Esophagus squamous epithelium (tissue), 5 donors: ENCODE measurements at places on chromosomes 16 and 17.

DNA sequence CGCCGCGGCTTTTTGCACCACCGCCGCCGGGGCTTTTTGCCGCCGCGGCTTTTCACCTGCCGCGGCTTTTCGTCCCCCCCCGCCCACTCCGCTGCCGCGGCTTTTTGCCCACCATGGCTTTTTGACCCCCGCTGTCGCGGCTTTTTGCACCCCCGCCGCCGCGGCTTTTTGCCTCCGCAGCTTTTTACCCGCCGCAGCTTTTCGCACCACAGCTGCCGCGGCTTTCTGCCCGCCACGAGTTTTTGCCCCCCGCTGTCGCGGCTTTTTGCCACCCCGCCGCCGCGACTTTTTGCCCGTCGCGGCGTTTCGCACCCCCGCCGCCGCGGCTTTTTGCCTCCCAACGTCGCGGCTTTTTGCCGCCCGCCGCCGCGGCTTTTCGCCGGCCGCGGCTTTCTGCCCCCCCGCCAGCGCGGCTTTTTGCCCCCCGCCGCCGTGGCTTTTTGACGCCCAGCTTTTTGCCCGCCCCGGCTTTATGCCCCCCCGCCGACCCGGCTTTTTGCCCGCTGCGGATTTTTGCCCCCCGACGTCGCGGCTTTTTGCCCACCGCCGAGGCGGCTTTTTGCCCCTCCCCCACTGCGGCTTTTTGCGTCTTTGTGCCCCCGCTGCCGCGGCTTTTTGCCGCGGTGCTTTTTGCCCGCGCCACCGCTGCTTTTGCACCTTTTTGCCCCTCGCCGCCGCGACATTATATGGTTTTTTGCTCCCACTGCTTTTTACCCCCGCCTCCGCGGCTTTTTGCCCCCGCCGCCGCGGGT is 1343.6 kb downstream of the TP53TG3F start:
- DNase-seq: no peak

GRCh38 chr17:14353861-14354474 is 53.1 kb downstream of the HS3ST3B1 start:
- no peak for DNase-seq

DNA sequence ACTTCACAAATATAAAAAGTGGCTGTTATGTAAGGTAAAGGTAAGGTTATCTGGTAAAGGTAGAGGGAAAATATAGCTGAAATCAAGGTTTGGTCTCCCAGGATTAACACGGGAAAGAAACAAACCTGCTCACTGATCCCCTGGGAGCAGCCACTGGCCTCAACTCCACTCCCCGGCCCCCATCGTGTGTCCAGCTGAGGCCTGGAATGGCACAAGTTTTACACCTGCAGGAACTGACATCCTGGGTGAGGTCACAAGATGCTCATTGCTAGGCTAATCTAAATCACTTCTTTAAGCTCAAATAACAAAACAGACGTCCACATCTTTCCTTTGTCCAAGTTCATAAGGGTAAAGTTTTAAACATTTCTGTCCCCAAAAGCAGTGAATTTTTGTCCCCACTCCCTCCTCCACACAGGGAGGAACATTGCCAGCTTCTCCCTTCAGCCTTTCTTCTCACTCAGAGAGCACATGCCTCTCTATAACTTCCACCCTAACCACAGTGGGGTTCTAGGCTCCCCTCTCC is 46.3 kb downstream of the ERN1 start:
- no peak for DNase-seq

DNA sequence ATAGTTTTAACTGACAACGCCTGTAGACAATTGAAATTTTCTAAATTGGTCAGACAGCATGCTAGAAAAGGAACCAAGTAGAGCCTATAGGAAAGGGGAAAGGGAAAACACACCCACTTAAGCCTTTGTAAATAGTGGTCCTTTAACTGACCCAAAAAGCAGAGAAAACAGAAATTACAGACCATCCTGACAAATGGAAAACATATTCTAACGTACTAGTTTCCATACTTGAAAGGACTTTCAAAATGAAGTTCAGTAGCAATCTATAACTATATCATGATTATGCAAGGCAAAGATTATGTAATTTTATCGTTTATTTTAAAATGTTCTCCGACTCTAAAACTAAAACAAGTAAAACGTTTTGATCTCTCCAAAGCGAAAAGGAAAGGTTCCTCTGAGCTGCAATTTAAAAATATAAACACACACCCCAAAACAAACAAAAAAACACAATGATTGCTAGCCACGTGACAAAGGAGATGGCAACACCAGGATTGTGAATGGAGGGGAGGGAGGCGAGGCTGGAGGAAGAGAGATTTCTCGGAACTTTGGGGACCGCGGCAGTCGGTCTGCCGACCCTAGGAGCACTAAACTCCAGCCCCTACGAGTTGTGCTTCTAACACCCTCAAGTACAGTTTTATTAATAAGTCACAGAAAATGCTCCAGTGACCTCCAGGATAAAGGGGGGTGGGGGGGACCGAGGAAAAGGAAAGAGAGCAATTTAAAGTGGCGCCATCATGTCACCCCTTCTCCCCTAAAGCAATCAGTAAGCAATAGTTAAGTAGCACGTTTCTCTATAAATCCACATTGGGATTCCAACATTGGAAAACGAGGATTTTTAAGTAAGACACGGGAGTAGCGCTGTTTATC is 1.7 kb downstream of the KANSL1 start:
- no peak for DNase-seq

DNA sequence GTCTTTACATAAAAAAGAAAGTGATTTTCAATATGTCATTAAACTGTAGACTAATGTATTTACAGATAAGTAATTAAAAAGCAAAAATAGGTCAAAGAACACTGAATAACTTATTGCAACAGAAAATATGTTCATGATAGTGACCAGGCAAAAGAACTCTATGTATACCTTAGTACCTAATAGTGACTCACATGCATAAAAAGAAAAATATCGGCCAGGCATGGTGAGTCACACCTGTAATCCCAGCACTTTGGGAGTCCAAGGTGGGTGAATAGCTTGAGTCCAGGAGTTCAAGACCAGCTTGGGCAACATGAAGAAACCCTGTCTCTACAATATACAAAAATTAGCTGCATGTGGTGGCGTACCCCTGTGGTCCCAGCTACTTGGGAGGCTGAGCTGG is 33.0 kb upstream of the TOM1L1 start:
- no peak for DNase-seq

GRCh38 chr17:67211742-67212141 is 33.3 kb downstream of the HELZ start:
- DNase-seq: no peak

DNA sequence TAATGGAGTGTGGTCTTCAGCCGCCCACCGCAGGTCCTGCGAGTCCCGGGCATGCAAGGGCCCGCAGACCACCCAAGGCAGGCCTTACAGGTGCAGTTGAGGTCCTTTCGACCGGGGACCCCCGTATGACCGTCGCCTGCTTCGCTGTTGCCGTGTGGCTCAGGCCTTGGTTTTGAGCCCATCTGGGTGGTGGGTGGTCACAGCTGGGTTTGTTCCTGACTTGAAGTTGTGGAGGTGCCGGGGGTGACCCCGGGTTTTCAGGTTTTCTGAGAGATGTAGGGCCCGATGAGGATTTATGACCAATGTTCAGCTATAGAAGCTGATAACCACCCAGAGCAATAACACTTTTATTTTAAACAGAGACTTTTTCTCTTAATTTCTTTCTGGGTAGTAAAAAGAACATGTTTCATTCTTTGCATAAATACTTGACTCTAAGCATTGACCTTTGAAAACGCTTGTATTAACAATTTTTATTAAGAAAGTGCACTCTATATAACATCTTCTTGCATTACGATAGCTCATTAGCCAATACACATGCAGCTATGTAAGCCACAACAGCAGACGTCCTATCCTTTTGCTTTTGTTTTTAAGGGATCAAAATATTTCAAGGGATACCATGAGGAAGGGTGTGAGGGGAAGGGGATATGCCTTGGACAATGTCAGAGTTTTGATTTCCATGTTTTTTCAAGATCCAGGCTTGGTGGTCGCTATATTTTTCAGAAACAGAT is 1.9 kb downstream of the FOXL1 start:
- DNase-seq: no peak

DNA sequence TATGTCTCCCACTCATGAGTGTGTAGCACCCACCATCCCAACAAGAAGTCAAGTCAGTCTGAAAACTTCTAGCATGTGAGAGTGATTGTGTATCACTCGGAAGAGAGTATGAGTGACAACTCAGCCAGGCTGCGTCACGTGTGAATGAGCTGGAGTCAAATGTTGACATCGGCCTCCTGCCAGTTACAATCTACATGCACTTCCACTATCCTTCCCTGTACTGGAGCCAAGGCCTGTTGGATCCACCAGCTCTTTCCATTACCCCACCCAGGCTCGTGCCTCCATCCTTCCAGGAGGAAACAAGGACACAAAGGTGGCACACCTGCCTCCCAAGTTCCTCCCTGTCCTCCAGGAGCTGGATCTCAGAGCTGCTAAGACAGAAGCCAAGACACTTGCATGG is 64.5 kb downstream of the ASIC2 start:
- DNase-seq: no peak

DNA sequence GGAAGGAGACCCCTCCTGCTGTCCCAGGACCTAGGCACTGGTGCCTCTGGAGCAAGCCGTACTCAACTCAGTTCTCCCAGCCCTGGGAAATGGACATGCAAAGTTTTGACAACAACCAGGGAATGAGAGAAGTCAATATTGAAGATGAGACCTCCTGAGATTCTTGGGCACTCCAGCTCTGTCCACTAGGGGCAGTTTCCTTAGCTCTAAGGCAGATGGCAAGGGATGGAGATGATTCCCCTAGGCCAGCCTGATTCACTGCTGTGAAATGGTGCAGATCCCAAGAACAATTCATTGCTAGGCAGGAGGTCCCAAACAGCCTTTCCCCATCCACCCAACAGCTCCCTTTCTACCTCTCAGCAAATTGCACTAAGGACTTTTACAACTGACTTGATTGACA is 20.5 kb upstream of the SDR42E2 start:
- DNase-seq: no peak

- DNase-seq: no peak
Observed at GRCh38 chr16:4767872-4768548, 1.0 kb upstream of the ZNF500 start.

- DNase-seq: no peak
Observed at GRCh38 chr16:85708338-85708737, 19.6 kb upstream of the GINS2 start.

DNA sequence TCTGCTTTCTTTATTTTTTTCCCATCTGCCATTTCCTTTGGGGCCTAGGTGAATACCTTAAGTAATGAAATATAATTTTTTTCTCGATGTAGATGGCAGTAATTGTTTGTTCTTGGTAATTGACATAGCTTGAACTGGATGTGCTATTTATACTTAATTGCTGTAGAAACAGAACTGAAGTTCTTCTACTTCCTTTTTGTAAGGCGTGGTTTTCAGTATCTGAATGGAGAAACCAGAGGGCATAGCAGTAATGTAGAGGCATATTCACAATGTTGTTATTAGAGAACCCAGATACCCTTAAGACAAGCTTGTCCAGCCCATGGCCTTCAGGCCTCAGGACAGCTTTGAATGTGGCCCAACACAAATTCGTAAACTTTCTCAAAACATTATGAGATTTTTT is 16.4 kb downstream of the ATP6V0A1 start:
- no peak for DNase-seq

- no peak for DNase-seq
Observed at GRCh38 chr16:57997176-57997527, 3.3 kb downstream of the ZNF319 start.

- no peak for DNase-seq
Observed at GRCh38 chr17:46190763-46191162, 2.5 kb downstream of the KANSL1 start.

DNA sequence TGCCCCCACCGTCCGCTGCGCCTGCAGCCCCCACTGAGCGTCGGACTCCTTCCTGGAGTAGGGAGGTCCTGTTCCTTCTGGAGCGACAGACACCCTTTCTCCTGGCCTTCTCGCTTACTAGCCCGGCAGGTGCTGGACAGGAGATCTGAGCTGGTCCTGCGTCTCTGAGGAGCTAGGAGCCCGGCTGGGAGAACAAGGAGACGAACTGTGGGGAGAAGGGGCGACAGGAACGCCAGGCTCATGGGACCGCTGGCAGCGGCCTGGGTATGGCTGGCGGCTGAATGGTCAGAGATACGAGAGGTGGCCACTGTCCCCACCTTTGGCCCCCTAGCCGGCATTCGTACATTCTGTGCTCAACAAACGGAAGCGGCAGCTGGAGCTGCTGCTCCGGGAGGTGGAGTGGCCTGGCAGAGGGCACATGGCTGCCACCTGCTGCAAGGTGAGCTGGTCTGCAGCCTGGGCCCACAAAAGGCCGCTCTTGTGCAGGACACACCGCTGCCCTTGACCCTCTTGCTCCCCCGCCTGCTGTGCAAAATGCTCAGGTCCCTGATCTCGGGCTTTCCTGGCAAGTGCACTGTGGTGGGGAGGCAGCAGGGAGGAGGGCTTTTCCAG is 2066.7 kb downstream of the TP53TG3F start:
- no peak for DNase-seq

- no peak for DNase-seq
Observed at GRCh38 chr17:73138541-73139138, 26.2 kb upstream of the SSTR2 start.

DNA sequence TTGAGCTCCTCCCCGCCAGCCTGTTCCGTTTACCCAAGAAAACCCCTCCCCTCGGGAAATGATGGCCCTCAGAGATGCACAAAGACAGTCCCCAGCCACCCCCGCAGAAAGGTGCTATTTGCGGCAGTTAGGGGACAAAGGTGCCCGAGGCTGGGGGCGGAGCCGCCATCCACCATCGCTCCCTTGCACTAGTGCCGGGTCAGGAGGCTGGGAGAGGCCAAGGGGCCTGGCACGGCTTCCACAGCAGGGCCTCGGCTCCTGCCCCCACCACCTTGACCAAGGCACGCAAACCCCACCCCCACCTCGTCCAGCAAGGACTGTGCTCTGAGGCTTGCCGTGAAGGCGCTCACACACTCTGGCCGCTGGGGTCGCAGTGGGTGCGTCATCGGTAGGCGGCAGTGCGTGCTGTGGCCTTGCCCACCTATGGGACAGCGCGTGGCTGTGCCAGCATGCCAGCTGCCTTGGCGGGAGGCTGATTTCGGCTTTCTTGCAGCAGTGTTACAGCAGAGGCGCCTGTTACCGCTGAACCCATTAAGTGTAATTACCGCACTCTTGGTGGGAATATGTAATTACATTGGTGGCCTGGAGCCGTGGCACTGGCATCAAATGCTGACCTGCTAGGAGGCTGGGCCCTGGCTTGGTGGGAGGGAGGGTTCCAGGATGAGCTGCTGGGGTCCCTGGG is 31.8 kb downstream of the TPSG1 start:
- DNase-seq: no peak

GRCh38 chr16:14309001-14309886 is 238.1 kb downstream of the MRTFB start:
- no peak for DNase-seq

DNA sequence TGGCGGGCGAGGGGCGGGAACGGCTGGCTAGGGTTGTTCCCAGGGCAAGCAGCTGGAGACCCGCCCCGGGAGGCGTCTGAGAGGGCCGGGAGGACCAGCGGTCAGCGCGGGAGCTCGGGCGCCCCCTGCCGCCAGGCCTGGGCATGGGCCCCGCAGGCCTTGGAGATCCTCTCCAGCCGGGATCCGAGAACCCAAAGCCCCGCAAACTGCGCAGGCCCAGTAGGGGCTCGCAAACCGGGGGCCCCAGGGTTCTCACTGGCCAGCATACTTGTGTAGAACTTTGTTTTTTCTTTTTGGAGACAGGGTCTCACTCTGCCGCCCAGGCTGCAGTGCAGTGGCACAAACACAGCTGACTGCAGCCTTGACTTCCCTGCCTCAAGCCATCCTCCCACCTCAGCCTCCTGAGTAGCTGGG is 20.8 kb upstream of the ZNF423 start:
- no peak for DNase-seq
